ENCODE measurements at places on chromosomes 3 and 15. TPM values are rescaled to one million over a fixed set of nuclear protein-coding genes. Genes with fewer than 3 reads are reported as not detected.

DNA sequence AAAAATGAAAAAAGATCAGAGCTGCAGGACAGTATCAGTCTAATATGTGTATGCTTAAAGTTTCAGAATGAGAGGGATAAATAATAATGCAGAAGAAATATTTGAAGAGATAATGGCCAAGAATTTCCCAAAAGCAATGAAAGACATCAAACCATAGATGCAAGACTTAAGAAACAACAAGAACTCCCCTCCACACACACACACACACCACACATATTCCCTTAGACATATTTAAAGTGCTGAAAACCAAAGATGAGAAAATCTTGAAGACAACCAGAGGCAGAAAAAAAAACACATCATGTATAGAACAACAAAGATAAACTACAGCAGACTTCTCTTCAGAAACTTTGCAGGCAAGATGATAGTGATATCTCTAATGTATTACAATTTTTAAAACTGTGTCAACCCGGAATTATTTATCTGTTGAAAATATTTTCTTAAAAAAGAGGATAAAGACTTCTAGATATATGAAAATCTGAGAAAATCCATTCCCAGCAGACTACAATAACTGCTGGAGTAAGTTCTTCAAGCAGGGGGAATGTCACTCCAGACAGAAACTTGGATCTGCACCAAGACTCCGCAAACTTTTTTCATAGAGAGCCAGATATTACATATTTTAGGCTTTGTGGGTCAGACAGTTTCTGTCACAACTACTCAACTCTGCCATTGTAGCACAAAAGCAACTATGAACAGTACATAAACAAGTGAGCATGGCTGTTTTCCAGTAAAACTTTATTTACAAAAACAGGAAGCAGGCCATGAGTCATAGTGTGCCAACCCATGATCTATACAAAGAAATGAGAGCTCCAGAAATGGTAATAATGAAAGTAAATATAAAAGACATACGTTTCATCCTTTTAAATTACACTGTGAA lies 223.4 kb upstream of the CGNL1 start:
- no peaks in the 10 kb centered on the region for H3K27me3 ChIP-seq
- no peak overlapping the region for H3K4me3 ChIP-seq
- H3K36me3 ChIP-seq, result peaks cover 44% of the 10 kb centered on the region
- H3K27ac ChIP-seq, result peak overlapping the region; percentile 44
- DNase-seq, result peak; percentile 44
- H3K4me1 ChIP-seq, result peaks cover 19% of the 10 kb centered on the region

The NFKBIZ gene
- total RNA-seq, result 56.7 TPM

The CNTN3 gene
- total RNA-seq, result not detected

- DNase-seq, result no peak
- peaks cover 9% of the 10 kb centered on the region for H3K4me1 ChIP-seq
- H3K4me3 ChIP-seq, result no peak overlapping the region
- H3K27me3 ChIP-seq, result no peaks in the 10 kb centered on the region
- H3K27ac ChIP-seq, result no peak overlapping the region
These were observed 76.2 kb downstream of the CCK start for GRCh38 chr3:42189736-42190135.

The AADACL2 gene
- total RNA-seq, result not detected

The TRAK1 gene
- 22.4 TPM for total RNA-seq

The FGD5 gene
- not detected for total RNA-seq

GRCh38 chr3:169772305-169772896 lies 795 bp upstream of the MYNN start:
- no peak for DNase-seq
- H3K36me3 ChIP-seq, result peaks cover 30% of the 10 kb centered on the region
- no peaks in the 10 kb centered on the region for H3K27me3 ChIP-seq
- H3K4me1 ChIP-seq, result peaks cover 40% of the 10 kb centered on the region
- H3K4me3 ChIP-seq, result peak overlapping the region; percentile 99
- H3K27ac ChIP-seq, result peak overlapping the region; percentile 100

The ST3GAL6 gene
- total RNA-seq, result not detected
